NCI-H774 (cell line): ENCODE measurements at places on chromosomes 1 and 21.

- no peak for DNase-seq
These were observed 123.6 kb upstream of the KAZN start for GRCh38 chr1:14474856-14475255.

GRCh38 chr1:158076441-158076840, 83.0 kb downstream of the KIRREL1 start:
- DNase-seq, result no peak

DNA sequence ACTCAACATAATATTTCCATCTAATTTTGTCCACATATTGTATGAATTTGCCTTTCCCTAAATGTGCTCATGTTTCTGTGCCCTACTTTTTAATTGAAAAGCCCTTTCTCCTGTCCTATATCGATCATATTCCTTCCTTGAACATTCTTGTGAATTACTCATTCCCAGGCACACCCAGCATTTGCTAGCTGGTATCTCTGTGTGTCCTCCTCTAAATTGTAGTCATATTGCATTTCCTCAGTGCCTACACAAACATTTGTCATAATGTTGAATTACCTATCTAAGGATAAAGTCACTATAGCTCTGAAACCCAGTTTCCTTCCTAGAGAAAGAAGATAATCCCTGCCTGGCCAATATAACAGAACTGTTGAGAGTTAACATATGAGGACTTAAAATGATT, 39.6 kb upstream of the TBX15 start:
- no peak for DNase-seq

- DNase-seq, result no peak
These were observed 123.6 kb upstream of the B3GALT2 start for GRCh38 chr1:193309936-193310475.

DNA sequence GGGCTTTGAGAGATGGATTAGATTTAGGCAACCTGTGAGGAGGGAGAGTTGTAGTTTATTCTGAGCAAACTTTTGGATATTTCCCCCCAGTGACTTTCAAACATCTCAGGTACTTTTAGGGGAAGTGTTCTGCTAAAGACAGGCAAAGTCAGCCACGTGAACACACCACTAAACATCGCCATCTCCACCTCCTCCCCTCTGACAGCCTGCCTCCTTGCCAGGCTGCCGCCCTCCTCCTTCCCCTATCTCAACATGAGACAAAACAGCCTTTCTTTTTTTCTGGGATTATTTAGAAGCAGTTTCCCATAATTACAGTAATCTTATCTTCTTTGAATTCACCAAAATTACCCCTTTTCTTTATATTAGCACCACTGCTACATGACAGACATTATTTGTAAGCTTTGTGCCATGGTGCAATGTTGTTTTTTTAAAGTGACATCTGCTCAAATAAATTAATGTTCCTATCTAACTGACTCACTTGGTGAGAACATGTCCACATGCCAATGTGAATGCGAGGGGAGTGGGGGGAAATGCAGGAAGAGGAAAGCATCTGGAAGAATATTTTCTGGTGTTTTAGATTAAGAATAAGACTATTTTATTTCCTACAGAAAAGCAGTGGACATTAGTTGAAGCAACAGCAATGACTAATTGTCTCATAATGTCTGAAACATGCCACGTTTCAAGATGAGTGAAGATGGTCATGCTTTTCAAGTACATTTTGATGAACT, 147.8 kb upstream of the ATP1B1 start:
- DNase-seq, result no peak

DNA sequence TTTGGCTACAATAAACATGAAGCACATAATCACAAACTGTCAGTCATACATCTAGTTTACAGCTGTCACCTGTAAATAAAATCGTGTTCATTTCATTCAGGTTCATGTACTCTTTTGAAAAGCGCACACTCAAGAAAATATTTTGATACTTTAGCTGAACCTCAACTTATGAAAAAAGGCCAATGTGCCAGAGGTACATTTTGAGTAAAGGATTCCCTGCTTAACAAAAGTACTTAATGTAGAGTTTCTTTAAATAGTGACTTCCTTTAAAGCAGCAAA, 37.7 kb upstream of the SLC30A10 start:
- no peak for DNase-seq

- no peak for DNase-seq
These were observed 812.9 kb upstream of the ADGRL2 start for GRCh38 chr1:80987824-80988223.

DNA sequence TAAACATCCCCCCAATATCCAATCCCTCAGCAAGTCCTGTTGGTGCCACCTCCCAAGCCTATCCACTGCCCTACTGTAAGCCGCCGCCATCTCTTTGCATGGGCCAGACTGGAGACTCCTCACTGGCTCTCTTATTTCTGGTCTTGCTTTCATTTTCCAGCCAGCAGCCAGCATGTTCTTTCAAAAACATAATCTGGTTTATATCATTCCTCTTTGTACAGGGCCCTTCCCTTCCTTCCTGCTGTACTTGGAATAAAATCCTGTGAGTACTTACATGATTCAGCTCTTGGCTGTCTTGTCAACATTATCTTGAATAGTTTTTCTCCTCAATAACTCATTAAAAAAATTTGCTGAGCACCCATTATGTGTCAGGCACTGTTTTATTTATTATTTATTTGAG, 28.2 kb downstream of the TLR5 start:
- DNase-seq, result no peak

GRCh38 chr1:39620659-39621165, 18.7 kb downstream of the HEYL start:
- DNase-seq, result no peak

DNA sequence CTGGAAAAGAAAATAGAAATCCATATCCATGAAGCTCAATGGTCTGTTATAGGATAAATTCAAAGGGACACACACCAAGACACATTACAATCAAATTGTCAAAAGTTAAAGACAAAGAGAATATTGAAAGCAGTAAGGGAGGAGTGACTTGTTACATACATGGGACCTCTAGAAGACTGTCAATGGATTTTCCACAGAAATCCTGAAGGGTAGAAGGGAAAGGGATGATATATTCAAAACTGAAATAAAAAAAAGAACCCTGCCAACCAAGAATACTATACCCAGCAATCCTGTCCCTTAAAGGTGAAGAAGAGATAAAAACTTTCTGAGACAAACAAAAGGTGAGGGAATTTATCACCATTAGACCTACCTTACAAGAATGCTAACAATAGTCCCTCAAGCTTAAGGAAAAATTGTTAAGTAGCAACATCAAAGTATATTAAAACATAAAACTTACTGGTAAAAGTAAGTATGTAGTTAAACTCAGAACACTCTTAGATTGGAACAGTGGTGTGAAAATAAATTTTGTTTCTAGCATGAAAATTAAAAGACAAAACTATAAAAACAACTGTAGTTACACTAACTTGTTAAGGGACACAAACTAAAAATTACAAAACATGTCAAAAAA, 103.2 kb upstream of the APP start:
- no peak for DNase-seq

DNA sequence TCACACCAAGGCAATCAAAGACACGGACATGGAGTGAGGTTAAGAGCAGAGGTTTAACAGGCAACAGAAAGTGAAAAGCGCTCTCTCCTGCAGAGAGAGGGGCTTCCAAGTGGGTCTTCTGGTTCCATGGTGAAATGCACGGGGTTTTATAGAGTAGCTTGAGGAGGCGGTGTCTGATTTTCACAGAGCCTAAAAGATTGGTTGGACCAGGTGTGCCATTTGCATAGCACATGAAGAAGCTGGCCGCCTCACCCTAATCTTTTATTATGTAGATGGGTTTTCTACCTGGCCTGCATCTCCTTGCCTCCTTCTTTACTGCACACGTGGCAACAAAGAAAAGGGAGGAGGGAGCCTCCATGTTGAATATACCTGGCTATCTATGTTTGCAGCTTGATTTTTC, 197.3 kb downstream of the RYR2 start:
- DNase-seq, result no peak

GRCh38 chr1:5497503-5497902, 494.7 kb downstream of the NPHP4 start:
- DNase-seq, result no peak

- no peak for DNase-seq
These were observed 197.7 kb upstream of the DUSP10 start for GRCh38 chr1:221939607-221940006.

DNA sequence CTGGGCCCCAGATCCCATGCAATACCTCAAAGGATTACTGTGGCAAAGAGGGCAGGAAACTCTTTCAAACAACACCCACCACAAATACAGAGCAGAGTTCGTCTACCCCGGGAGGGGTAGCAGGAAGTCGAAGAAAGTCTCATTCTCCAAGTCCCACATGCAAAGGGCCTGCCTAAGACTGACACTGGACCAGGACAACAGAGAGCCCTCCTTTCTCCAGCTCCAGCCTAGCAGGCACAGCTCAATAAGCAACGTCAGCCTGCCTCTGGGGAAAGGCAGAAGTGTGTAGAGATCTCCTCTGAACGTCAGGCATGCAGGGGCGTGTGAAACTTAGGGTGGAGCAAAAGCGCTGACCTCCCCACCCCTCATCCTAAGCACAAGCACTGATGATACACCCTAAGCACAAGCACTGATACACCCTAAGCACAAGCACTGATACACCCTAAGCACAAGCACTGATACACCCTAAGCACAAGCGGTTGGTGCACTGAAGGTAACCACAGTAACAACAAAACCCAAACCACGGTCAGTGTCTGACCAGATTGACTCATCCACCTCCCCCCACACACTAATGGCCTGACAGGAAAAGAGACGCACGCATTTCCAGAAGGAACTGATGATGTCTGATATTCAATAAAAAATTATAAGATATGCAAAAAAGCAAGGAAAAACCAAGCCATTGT, 1.3 kb downstream of the KRTAP12-3 start:
- DNase-seq, result no peak

- DNase-seq, result no peak
These were observed 8.3 kb upstream of the C1orf198 start for GRCh38 chr1:230876660-230877059.

DNA sequence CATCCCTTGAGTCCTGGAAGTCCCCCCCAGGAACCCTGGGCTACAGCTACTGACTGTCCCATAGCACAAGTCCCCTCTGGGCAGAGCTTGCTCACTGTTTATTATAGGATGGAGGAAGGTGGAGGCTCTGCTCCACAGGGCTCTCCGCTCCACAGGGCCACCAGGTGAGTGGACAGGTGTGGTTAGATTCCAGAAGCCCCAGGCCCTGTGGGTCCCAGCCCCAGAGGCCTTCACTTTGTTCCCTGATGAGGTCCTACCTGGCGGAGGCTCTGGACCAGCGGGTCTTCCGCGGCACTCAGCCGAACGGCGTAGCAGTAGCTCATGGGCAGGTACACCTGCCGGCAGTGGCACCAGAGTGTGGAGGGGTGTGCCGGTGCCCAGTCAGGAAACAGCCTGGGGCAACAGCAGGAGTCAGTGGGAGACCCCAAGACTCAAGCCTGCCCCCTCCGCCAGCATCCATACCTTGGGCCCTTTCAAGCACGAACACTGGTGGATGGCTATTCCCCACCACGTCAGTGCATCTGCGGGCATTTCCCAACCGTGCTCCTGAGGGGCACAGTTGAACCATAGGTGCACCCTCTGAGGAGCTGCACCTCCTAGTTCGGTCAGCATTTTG, 12.3 kb downstream of the LSS start:
- no peak for DNase-seq

GRCh38 chr1:164971391-164971790, 385.1 kb downstream of the LMX1A start:
- no peak for DNase-seq

DNA sequence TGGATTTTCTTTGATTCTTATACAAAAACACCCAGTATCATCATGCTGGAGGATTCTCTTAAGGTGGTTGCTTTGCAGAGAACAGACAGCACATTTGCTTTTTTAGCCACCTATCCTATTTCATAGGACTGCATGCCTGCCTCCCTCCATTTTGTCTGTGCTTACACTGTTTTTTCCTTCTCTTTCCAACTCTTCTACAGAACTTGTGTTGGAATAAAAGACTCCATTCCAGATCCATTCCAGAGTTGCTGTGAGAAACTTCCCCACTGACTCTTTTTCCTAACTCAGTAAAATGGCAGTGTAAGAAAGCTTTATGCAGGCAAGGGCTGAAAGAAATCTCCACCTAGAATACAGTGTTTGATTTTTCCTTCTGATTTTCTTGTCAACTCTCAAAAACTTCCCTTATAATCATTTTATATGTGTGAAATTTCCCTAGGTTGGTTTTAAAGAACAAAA, 5.2 kb upstream of the ARID1A start:
- no peak for DNase-seq

DNA sequence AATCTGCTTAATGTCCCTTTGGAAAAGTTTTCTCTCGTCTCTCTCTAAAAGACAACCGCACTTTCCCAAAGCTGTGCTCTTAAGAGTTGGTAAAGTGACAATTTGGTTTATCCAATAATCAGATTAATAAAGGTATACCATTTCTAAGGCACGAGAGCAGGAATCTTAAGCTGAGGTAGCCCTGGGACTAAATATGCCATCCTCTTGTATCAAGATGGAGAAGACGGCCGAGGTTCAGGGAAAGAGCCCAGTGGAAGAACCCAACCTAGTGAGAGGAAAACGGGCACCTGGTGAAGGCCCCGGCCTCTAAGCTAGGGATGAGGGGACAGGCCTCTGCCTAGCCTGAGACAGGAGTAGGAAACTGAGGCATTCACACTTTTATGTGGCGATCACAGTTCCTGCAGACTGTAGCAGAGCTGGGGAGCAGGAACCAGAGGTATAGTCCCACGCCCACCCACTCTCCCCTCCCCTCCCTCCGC, 334 bp upstream of the SARS1 start:
- DNase-seq, result no peak

DNA sequence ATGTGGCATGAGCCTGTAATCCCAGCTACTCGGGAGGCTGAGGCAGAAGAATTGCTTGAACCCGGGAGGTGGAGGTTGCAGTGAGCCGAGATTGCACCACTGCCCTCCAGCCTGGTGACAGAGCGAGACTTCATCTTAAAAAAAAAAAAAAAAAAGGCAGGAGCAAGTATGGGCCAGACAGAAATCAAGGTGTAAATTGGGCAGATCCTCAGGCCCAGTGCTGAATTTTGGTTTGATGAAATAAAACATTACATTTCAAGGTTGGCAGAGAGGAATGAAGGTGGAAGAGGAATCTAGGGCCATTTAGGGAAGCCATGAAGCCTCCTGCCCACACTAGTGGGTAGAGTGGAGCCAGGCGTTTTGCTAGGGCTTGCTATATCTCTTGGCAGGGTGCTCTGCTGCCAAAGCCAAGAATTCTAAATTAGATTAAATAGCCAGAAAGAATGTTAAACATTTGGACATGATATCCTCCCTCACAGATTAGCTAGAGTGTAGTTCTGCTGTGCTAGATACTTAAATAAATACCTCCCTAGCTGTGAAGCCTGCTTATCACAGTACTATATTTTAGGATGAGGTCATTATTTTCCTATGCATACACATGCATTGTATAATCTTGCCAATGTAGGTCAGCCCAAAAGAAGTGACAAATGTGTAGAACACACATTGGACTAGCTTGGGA, 16.6 kb upstream of the LGALS8 start:
- peak; percentile 29 for DNase-seq

GRCh38 chr1:216044538-216044937, 378.7 kb downstream of the USH2A start:
- no peak for DNase-seq

DNA sequence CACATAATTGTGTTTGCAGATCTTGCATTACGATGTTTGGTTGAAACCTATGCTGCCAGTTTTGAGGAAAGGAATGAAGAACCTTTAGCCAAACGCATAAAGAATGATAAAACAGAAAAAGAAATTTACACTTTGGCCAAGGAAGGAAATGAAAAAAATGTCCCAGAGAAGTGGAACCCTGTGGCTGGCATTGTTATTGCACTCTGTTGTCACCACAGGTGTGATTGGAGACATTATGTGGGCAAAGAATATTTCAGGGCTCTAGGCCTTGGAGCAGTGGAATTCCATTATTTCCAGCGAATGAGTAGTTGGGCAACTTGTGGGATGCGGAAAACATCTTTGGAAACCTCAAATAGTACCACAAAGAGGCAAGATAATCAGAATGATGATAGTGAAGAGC, 14.9 kb downstream of the TRMT13 start:
- DNase-seq, result no peak
